ENCODE measurements at places on chromosomes 11 and 22. TPM values are rescaled to one million over a fixed set of nuclear protein-coding genes. Genes with fewer than 3 reads are reported as not detected.

DNA sequence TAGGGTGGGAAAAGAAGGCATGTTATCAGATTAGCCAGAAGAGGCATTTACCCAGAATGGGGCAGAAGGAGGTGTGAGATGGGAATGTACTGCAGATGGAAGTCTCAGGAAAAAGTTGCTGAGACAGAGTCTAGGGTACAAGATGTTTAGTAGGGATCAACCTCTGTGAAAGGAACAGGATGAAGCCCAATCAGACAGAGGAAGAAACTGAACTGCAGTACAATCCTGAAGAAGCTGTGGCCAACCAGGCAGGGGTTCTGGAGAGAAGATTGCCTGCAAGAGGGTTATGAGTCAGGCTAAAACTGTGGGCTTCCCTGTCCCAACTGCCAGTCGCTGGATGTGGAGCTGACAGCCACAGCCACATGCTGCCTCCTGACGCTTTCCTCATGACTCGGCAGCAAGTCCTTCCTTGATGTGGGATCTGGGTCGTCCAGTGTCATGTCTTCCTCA is 64.0 kb downstream of the CWC15 start:
- no peak overlapping the region for H3K27ac ChIP-seq
- no peaks in the 10 kb centered on the region for H3K36me3 ChIP-seq
- no peaks in the 10 kb centered on the region for H3K27me3 ChIP-seq
- H3K4me3 ChIP-seq: no peak overlapping the region

- H3K27me3 ChIP-seq: no peaks in the 10 kb centered on the region
- DNase-seq: no peak
- no peak overlapping the region for H3K27ac ChIP-seq
- H3K4me3 ChIP-seq: no peak overlapping the region
Measured at GRCh38 chr11:1770061-1770460, 6.3 kb upstream of the CTSD start.

The UBASH3B gene
- 26.6 TPM for total RNA-seq

- no peak overlapping the region for H3K4me3 ChIP-seq
- H3K36me3 ChIP-seq: peaks cover 42% of the 10 kb centered on the region
- H3K4me1 ChIP-seq: no peaks in the 10 kb centered on the region
- no peaks in the 10 kb centered on the region for H3K27me3 ChIP-seq
- DNase-seq: no peak
Measured at GRCh38 chr22:37880668-37881440, 25.2 kb upstream of the MICALL1 start.

GRCh38 chr11:134261626-134262488 is 8.5 kb downstream of the ACAD8 start:
- peak; percentile 40 for DNase-seq
- no peak overlapping the region for H3K27ac ChIP-seq
- H3K36me3 ChIP-seq: peaks cover 30% of the 10 kb centered on the region
- H3K4me3 ChIP-seq: no peak overlapping the region

The LRRC32 gene
- total RNA-seq: 0.53 TPM

DNA sequence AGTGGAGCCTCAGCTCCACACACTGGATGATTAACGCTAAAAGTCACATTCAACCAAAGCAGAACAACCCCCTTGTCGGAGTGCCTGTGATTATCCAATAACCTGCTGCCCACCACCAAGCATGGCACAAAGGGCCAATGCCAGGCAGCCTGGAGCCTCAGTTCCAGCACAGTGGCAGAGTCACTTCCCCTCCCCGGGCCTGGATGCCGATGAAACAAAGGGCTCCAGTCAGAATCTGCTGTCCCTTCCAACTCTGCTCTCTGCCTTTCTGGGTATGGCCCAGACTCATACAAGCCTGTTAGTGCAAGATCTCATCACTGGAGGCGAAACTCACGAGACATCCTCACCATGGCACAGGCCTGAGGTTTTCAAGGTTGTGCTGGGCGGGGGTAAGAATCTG is 52.1 kb downstream of the CLTCL1 start:
- DNase-seq: no peak
- no peaks in the 10 kb centered on the region for H3K4me1 ChIP-seq
- H3K27me3 ChIP-seq: no peaks in the 10 kb centered on the region
- H3K27ac ChIP-seq: no peak overlapping the region
- H3K36me3 ChIP-seq: no peaks in the 10 kb centered on the region
- H3K4me3 ChIP-seq: no peak overlapping the region

The A4GALT gene
- 0.15 TPM for total RNA-seq

DNA sequence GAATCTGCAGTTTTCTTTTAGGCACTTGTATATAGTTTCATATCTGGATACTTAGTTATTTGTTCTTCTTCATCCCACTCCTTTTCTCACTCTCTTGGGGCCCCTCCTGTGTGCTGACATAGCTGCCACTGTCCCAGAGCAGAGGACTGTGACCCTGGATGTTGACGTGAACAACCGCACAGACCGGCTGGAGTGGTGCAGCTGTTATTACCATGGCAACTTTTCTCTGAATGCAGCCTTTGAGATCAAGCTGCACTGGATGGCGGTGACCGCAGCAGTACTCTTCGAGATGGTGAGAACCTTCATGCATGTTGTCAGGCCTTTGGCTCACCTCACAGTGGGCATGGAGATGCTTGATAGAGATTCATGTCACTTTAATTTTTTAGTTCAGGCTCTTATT is 50.9 kb upstream of the YWHAH start:
- H3K4me3 ChIP-seq: no peak overlapping the region
- H3K36me3 ChIP-seq: peaks cover 22% of the 10 kb centered on the region
- no peaks in the 10 kb centered on the region for H3K27me3 ChIP-seq
- no peak overlapping the region for H3K27ac ChIP-seq

DNA sequence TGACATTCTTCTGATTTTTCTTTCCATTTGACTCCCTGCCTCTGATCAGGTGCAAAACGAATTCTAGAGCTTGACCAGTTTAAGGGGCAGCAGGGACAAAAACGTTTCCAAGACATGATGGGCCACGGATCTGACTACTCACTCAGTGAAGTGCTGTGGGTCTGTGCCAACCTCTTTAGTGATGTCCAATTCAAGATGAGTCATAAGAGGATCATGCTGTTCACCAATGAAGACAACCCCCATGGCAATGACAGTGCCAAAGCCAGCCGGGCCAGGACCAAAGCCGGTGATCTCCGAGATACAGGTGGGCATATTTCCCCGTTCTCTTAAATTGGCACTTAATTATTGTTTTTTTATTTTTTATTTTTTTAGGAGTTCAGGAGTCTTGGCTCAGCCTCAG is 15.4 kb downstream of the XRCC6 start:
- DNase-seq: no peak
- no peaks in the 10 kb centered on the region for H3K4me1 ChIP-seq
- H3K36me3 ChIP-seq: peaks cover 55% of the 10 kb centered on the region
- H3K27me3 ChIP-seq: no peaks in the 10 kb centered on the region
- no peak overlapping the region for H3K4me3 ChIP-seq
- H3K27ac ChIP-seq: no peak overlapping the region

GRCh38 chr11:79129702-79130101 is 311.1 kb downstream of the TENM4 start:
- no peak overlapping the region for H3K4me3 ChIP-seq
- H3K27ac ChIP-seq: no peak overlapping the region
- H3K36me3 ChIP-seq: no peaks in the 10 kb centered on the region
- H3K4me1 ChIP-seq: no peaks in the 10 kb centered on the region
- DNase-seq: no peak

DNA sequence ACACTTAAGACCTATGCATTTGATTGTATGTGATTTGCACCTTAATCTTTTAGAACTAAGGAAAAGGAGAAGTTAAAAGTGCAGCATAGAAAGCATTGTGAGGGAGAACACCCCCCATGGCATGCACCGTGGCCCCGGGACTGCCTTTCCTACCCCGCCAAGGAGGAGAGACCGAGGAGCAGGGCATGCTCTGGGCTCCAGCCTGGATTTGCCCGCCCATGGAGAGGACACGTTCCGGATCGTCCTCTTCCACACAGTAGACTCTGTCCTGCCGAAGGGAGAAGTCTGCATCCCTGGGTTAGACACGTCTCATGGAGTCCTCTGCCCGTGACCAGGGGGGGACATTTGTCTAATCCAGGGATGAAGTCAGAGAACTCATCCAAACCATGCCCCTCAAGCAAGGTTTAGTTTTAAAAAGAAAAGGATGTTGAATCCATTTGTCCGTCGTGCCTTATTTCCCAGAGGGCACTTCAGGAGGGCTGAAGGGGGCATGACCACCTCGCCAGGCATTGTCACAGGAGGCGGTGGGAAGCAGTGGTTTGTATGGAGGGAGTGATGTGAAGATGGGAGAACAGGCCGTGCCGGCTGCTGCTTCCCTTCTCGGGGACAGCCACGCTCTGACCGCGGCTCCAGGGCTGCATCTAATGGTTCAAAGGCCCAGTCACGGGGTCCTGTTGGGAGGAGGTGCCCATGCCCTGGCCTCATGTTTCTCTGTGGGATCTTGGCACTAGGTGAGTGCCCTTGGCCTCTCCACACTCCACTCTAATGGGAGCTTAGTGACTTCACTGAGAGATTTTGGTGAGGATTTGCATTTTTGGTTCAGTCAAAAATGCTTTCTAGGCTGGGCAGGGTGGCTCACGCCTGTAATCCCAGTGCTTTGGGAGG is 66.2 kb upstream of the GAL start:
- H3K36me3 ChIP-seq: peaks cover 6% of the 10 kb centered on the region
- no peaks in the 10 kb centered on the region for H3K4me1 ChIP-seq
- no peaks in the 10 kb centered on the region for H3K27me3 ChIP-seq
- no peak overlapping the region for H3K4me3 ChIP-seq
- no peak overlapping the region for H3K27ac ChIP-seq

DNA sequence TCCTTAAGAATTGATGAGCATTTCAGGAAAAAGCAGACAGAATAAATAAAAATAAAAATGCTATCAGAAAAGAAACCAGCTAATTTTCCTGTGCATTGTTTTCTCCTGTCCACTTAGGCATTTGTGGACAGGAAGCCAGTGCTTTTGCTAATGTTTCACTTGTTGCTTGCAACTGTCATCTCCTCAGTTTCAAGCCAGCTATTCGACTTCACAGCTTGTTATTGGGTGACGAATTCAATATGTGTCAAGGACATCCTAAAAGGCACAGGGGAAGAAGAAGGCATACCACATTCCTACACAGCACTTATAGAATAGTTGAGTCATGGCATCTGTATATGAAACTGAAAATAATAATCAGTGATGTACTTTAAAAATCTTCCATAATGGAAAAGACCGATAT is 530.6 kb upstream of the KIRREL3 start:
- no peak overlapping the region for H3K27ac ChIP-seq
- H3K27me3 ChIP-seq: no peaks in the 10 kb centered on the region
- H3K36me3 ChIP-seq: no peaks in the 10 kb centered on the region

GRCh38 chr11:89433278-89433677 is 57.9 kb downstream of the NOX4 start:
- no peaks in the 10 kb centered on the region for H3K36me3 ChIP-seq
- no peaks in the 10 kb centered on the region for H3K4me1 ChIP-seq
- H3K4me3 ChIP-seq: no peak overlapping the region
- no peaks in the 10 kb centered on the region for H3K27me3 ChIP-seq
- H3K27ac ChIP-seq: no peak overlapping the region
- DNase-seq: no peak

DNA sequence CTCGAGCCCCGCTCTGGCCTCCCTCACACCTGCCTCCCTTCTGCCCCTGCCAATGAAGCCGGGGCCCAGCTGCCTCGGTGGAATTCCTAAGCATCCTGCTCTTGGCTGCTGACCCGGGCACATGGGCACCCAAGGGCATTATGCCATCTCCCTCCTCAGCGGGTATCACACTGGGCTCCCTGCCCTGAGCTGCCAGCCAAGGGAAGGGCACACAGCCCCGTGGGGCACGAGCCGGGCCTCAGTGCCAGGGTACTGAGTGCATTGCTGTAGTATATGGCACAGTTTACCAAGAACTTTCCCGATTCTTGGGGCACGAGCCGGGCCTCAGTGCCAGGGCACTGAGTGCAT is 43.8 kb upstream of the JAM3 start:
- H3K27ac ChIP-seq: no peak overlapping the region
- H3K4me1 ChIP-seq: peaks cover 24% of the 10 kb centered on the region
- H3K27me3 ChIP-seq: no peaks in the 10 kb centered on the region
- H3K4me3 ChIP-seq: no peak overlapping the region

DNA sequence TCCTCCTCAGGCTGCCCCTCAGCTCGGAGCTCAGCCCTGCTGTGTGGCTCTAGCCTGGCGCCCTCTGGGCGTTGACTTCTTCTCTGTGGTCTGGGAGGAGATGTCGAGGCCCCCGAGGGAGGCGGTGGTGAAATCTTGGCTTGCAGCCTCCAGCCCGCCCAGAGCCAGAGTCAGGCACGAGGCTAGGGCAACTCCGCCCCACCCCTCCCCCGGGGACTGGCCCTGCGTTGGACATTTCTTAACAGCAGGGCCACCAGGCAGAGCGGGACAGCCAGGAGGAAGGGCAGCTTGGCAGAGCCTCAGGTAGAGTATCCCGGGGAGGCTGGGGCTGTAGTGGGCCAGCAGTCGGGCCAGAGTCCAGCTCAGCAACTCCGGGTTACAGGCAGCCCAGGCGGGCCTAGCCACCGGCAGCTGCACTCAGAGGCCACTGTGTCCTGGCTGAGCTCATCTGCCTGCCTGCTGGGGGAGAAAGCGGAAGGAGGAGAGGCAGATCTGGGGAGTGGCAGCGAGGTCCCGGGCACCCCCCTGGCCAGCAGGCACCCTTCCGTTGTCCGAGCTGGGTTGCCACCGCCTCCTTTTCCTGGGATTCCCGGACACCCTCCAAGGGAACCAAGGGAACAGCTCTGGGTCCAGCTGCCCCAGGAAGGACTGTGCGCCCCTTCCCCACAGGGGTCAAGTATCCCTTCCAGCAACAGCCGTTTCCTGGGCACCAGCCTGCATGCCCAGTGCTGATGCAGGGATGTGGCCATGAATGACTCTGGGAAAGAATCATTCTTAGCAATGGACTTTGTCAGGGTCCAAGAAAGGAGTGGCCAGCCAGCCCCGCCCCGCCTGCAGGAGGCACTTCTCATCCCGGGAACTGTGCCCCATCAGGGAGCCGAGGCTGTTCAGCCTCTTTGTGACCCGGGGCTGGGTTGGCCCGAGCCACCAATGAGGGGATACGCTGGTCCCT is at the start of gene ALDH3B1:
Gene ALDH3B1, plus strand, starts transcription at position 238 of the 952 bp plus-strand sequence. CDS start 4,971 bp downstream, outside the sequence.
- DNase-seq: no peak
- H3K4me1 ChIP-seq: no peaks in the 10 kb centered on the region
- no peak within 1 kb of the TSS for H3K27ac ChIP-seq
- no peak within 1 kb of the TSS for H3K4me3 ChIP-seq

- peak; percentile 32 for DNase-seq
- H3K4me3 ChIP-seq: no peak overlapping the region
- H3K27ac ChIP-seq: peak overlapping the region; percentile 26
- no peaks in the 10 kb centered on the region for H3K36me3 ChIP-seq
Measured at GRCh38 chr11:123457187-123457770, 27.2 kb downstream of the GRAMD1B start.

DNA sequence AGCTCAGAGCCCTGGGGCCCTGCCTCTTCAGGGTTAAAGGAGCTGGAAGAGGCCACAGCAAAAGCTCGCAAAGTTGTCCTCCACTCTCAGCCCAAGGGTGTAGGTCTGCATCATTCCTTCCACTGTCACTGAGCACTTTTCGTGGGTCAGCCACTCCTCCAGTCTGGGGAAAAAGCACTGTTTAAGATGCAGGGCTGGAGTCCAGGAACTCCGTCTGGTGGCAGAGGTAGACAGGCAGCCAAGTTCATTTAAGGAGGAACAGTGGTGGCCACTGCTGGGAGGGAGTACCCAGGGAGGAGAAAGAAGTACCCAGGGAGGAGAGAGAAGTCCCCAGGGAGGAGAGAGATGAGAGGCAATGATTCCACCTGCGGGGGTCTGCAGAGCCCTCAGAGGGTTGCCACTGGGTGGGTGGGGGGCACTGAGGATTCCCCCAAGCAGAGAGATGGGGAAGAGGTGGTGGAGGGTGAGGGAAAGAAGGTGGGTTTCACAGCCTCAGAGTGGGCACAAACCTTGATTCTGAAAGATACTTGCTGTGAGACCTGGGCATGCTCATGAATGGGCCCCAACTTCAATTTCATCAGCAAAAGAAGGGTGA is 70.0 kb upstream of the B3GAT1 start:
- no peaks in the 10 kb centered on the region for H3K27me3 ChIP-seq
- no peak overlapping the region for H3K27ac ChIP-seq
- DNase-seq: no peak
- H3K4me1 ChIP-seq: no peaks in the 10 kb centered on the region
- H3K4me3 ChIP-seq: no peak overlapping the region
- no peaks in the 10 kb centered on the region for H3K36me3 ChIP-seq

All from CD4-positive, alpha-beta memory T cell (primary cell).